Stimulated activated CD4-positive, alpha-beta T cell treated with anti-CD3 and anti-CD28 coated beads, Interleukin-12 subunit alpha, Interleukin-12 subunit beta, amount 100 ng/mL, for 4 hours (primary cell): ENCODE measurements at places on chromosomes 1 and 21.

GRCh38 chr1:206451134-206451686 is 19.1 kb upstream of the IKBKE start:
- no peak for DNase-seq

- DNase-seq, result no peak
These were observed 393.3 kb downstream of the PTBP2 start for GRCh38 chr1:97114842-97115241.

DNA sequence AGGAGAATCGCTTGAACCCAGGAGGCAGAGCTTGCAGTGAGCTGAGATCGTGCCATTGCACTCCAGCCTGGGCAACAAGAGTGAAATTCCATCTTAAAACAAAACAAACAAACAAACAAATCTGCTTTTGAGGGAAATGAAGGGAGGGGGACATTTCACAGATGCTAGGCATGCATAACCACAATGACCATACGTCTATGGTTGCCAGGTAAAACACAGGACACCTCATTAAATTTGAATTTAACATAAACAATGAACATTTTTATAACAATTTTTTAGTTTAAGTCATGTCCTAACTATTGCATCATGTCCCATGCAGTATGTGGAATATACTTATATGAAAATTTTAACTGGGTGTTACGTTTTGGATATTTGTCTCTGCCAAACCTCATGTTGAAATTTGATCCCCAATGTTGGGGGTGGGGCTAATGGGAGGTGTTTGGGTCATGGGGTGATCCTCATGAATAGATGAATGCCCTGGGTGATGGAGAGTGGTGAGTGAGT is 31.0 kb upstream of the ZBTB18 start:
- no peak for DNase-seq

DNA sequence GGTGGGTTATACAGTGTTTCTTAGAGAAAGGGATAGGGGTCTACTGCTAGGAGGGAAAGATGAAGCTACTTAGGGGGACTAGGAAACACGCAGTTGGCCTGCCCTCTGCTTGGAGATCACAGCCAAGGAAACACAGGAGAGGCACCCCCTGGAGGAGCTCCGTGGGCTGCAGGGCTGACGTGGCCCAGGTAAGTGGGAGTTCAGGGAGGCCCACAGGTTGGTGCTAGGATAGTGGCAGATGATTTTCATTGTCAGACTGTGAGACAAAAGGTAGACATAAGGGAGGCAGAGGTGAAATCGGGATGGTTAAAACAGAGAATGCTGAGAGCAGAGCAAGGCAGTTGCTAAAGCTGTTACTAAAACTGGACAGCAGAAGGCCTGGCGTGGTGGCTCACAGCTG is 463.0 kb downstream of the DSCAM start:
- no peak for DNase-seq

DNA sequence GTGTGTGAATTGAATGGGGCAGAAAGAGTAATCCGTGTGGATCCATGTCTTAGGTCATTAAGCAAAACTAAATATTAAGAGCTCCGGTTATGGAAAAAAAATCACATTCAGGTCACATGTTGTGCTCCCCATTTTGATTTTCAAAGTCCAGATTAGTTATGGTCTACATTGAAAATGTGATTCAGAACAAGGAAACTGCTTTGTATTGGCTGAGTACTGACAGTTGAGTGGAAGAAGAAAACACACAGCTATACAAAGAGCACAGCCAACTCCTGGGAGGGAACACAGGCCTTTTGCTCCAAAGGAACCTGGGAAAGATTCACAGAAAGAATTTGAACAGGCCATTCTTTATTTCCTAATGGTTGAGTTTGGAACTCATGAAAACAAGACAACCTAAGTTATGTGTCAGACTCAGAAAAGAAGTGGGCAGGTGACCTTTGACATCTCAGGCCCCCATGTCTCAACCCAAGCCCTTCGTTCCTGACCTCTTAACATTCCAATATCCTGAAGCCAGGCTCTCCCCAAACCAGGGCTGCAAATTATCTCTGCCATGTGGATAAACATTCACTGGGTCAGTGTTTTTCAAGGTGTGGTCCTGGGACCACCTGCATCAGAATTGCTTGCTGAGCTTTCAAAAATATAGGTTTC is 159.3 kb upstream of the LMO4 start:
- DNase-seq, result no peak

DNA sequence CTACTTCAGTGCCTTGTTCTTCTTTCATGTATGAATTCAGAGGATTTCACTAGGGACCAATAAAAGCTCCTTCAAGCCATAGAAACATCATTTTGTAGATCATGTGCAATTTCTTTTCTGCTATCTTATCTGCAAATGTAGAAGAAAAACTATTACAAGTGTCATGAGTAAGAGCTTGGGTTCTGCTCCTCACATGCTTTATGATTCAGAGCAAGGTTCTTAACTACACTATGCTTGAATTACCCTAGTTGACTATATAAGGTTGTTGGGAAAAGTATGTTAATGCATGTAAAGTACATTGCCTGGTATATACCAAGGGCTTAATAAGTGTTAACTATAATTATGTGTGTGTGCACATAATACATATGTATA is 91.4 kb upstream of the S1PR1 start:
- no peak for DNase-seq

DNA sequence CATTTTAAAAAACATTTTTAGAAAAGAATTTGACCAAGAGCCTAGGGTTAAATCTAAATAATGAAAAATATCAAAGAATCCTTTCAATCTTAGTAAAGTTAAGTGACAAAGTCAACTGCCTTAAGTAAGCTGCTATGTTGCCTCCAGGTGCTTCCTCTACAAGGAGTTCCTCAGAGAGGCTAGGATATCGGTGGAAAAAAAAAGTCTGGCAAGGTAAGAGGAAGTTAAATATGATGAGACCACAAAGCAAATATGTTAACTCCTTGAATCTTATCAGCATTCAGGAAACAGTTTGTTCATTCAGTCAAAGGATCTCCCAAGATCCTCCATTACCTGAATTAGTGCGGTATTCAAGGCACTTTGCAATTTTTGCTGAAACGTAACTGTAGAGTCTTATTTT is 563.5 kb downstream of the PTPRC start:
- DNase-seq, result no peak

- DNase-seq, result no peak
These were observed 11.7 kb upstream of the HES5 start for GRCh38 chr1:2541619-2542245.

- DNase-seq, result no peak
These were observed 220.7 kb upstream of the C1orf174 start for GRCh38 chr1:4120557-4121292.

DNA sequence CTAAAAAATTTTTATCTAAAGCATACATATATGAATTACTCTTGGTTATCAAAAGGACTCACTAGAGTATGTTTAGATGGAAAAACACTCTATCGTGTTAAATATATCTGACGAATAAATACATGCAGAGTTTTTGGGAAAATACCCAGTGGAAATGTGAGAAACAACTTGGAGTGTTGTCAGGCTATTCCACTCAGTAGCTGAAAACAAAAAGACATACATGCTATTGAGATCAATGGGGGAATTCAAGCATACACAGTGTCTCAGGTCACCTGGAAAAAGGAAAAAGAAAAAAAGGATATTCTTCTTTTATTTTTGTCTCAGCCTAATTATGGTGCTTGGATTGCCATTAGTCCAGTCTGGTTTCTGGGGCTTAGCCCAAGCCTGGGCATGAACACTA is 247.0 kb upstream of the LYPLAL1 start:
- no peak for DNase-seq

DNA sequence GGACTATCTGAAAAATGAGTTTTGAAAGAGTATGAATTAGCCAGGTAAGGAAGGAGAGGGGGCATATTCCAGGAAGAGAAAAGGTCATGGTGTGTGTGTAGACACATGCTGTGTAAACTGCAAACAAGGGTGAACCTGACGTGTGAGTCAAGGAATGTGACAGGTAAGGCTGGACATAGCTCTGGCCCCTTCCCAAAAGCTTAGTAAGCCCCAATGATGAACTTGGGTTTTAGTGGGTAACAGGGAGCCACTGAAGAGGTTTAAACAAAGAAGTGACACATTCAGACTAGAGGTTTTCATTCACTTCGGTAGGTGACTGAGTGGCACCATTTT is 36.7 kb downstream of the EGLN1 start:
- DNase-seq, result no peak

DNA sequence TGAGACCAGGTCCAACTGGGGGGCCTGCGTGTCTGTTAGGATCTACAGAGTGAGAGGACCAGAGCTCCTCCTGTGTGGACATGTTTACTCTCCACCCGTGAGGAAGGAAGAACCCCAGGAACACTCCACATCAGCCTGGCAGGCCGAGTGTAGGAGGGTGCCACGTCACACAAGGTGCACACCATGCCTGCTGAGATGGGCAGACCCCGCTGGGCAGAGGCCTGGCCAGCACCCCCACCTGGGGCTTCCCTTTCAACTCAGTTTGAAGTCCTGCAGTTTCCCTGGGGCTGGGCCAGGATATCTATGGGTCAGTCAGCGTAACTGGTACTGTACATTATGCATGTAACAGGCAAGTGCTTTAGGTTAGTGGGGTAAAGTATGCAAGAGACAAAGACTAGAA is 30.1 kb upstream of the PCBP3 start:
- no peak for DNase-seq

- no peak for DNase-seq
These were observed 46.0 kb upstream of the IL12RB2 start for GRCh38 chr1:67261680-67262079.

GRCh38 chr1:66372522-66373101 is 161.3 kb upstream of the SGIP1 start:
- DNase-seq, result no peak

GRCh38 chr1:182279302-182279701 is 112.3 kb downstream of the GLUL start:
- no peak for DNase-seq

- no peak for DNase-seq
These were observed 3.1 kb downstream of the CNIH3 start for GRCh38 chr1:224619209-224619608.

DNA sequence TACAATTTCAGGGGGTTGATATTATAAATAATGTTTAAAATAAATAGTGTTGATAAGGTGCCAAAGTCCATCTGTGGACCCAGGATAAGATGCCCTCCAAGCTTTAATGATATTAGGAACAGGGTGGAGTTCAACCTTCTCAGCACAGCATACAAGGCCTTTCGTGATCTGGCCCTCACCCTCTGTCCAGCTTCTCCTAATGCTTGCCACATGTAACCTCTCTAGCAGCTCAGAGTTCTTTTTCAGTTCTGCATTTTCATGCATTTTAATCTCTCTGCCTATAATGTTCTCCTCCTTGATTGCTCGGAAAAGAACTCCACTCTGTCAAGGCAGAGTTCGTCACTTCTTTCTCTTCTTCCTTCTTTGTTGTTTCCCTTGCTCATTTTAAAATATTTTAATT is 21.4 kb upstream of the SMAP2 start:
- no peak for DNase-seq

- DNase-seq, result no peak
These were observed 197.2 kb downstream of the RWDD3 start for GRCh38 chr1:95431235-95431634.

GRCh38 chr1:161021165-161021969 is 415 bp upstream of the F11R start:
- DNase-seq, result peak; percentile 81

- no peak for DNase-seq
These were observed 207.2 kb upstream of the KIAA0040 start for GRCh38 chr1:175399795-175400194.

DNA sequence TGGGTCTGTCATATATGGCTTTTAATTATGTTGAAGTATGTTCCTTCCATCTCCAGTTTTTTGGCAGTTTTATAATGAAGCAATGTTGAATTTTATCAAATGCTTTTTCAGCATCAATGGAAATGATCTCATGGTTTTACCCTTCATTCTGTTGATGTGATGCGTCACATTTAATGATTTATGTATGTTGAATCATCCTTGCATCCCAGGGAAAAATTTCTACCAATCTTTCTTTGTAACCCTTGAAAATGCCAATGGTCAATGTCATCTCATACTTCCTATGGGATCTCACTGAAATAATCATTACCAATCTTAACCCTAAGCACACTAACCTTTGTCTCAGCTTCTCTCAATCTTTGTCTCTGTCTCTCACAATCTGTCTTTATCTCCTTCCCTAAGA is 1004.0 kb downstream of the KCNT2 start:
- DNase-seq, result no peak

GRCh38 chr1:10979483-10979920 is 33.0 kb upstream of the TARDBP start:
- DNase-seq, result no peak

DNA sequence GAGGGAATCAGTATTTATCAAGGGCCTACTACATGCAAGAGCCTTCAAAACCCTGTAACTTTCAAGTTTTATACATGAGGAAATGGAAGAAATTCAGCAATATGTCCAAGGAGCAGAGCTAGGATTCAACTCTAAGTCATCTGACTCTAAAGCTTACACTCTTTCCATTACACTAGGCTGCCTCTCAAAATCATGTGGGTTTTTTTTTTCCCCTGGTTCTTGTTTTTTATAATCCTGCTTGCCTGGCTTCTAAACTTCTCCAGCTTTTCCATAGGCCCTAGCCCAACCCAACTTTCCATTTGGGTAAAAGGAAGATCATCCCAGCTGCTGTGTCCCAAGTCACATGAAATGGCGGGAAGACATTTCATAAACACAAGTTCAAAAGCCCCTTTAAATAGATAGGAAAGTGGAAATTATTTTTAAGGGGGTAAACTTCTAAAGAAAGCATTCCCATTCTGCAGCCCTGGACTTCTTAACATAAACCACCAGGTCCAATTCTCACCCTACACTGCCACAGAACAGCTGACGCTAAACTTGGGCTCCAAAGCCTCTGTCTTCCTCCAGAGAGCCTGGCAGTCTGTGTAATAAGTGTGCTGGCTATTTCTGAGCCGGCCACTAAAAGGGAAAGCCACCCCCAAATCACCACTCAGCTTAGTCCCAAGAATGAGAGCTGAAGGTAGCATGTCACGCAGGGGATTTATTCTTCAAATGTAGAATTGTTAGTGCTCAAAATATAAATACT is 46.9 kb downstream of the ITPKB start:
- no peak for DNase-seq

GRCh38 chr1:942411-942821 is 16.6 kb downstream of the NOC2L start:
- no peak for DNase-seq

- DNase-seq, result no peak
These were observed 17.6 kb downstream of the GPR137B start for GRCh38 chr1:236159704-236160539.

GRCh38 chr1:150110116-150110515 is 39.6 kb upstream of the PLEKHO1 start:
- DNase-seq, result no peak

GRCh38 chr1:168057355-168057754 is 79.4 kb downstream of the GPR161 start:
- no peak for DNase-seq

DNA sequence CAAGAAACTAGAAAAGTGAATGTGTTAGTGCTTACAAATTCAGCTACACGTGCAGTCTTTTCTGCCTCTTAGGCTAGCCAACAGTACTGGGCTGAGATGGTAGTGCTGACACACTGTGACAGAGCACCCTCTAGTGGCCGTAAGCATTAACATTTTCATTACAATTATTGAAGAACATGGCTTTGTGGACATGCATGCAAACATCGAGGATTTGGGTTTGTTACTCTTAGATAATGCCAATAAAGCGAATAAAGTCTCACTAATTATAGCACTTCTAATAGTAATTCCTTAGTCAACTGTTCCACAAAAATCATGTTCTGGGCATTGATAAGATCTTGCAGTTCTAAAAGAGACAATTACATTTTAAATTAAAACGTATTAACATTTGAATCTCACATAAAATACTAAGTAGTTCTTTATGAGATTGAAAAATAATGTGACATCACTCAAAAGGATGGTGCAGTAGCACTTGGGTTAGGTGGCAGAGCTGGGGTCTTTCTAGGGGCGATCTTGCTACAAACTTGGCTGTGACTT is 47.1 kb downstream of the MYSM1 start:
- DNase-seq, result peak; percentile 21

- no peak for DNase-seq
These were observed 44.9 kb downstream of the ARHGEF11 start for GRCh38 chr1:157000686-157001085.
